ENCODE measurements at places on chromosomes 4 and X. TPM values are rescaled to one million over a fixed set of nuclear protein-coding genes. Genes with fewer than 3 reads are reported as not detected.

PPA2 gene
- total RNA-seq: 104 TPM

DNA sequence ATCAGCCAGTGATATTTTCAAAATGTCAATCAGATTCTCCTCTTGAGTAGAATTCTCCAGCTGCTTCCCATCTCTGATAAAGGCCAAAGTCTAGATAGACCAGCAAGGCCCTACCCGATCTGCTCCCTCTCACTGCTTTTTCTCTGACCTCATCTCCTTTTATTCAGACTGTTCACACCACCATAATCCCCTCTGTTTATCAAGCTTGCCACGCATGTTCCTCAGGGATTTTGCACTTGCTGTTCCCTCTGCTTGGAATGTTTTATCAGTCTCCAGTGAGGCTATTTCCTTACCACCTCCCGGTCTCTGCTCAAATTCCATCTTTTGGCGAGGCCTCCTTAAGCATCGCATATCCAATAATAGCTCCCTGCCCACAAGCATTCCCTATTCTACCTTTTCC lies 20.1 kb downstream of the NOCT start:
- H3K27ac ChIP-seq: no peak overlapping the region
- H3K4me1 ChIP-seq: peaks cover 2% of the 10 kb centered on the region
- H3K27me3 ChIP-seq: no peaks in the 10 kb centered on the region
- H3K36me3 ChIP-seq: peaks cover 43% of the 10 kb centered on the region

DNA sequence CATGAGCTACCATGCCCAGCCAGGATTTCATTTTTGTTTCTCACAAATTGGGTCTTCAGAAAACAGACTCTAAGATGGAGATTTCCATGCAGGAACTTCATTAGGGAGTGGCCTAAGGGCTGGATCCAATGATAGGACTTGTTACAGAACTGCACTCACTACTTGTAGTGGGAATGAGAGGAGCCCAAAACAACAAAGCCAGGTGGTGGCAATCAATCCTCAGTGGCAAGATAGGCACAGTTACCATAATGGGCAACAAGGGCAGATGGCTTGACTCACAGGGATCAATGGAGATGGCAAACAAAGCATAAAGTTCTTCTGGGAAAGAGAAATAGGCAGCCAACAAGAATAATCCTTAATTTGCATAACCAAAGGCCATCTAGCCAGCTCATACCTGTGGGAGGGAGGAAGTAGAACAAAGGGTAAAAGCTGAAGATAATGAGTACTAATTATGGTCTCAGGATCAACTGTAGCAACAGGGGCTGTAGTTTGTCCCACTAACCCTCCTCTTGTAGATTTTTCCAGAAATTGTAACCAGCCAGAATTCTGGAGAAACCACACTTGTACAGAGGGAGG lies 72.8 kb upstream of the MAPK10 start:
- no peaks in the 10 kb centered on the region for H3K36me3 ChIP-seq
- H3K4me3 ChIP-seq: no peak overlapping the region
- no peak overlapping the region for H3K27ac ChIP-seq
- no peaks in the 10 kb centered on the region for H3K4me1 ChIP-seq

- H3K36me3 ChIP-seq: no peaks in the 10 kb centered on the region
- peaks cover 53% of the 10 kb centered on the region for H3K4me1 ChIP-seq
Observed at GRCh38 chr4:150001815-150002214, 76.4 kb upstream of the DCLK2 start.
